ENCODE measurements at places on chromosomes 4 and X.

DNA sequence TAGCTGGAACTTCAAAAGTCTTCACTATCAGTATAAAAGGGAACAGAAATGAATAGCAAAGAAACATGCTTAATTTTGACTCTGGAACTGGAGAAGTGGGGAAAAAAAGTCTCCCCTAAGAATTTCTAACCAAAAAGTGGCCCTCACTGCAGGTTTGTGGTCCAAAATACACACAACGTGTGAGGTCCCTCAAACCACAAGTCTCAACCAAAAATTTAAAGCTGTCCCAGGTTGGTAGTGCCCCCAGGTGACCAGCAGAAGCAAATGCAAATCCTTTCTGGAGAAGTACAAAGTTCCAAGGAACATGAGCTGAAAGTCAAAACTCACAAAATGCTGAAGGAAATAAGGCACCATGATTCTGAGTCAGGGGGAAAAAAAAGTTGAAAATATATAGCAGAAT is 23.6 kb upstream of the VAMP7 start:
- DNase-seq: no peak

DNA sequence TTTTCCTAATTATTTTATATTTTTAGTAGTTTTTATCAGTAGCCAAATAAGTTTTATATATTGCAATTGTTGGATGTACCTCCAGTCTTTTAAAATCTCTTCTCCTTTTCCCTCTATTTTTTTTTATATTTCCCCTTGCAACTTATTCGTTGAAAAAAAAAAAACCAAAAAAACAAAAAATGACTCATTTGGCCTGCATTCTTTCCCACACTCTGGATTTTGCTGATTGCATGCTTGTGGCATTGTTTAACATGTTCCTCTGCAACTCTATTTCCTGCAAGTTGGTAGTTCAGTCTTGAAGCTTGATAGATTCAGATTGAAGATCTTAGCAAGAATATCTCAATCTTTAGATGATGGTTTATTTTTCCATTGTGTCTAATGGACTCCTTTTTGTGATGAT is 260.6 kb upstream of the BOD1L1 start:
- DNase-seq: no peak

DNA sequence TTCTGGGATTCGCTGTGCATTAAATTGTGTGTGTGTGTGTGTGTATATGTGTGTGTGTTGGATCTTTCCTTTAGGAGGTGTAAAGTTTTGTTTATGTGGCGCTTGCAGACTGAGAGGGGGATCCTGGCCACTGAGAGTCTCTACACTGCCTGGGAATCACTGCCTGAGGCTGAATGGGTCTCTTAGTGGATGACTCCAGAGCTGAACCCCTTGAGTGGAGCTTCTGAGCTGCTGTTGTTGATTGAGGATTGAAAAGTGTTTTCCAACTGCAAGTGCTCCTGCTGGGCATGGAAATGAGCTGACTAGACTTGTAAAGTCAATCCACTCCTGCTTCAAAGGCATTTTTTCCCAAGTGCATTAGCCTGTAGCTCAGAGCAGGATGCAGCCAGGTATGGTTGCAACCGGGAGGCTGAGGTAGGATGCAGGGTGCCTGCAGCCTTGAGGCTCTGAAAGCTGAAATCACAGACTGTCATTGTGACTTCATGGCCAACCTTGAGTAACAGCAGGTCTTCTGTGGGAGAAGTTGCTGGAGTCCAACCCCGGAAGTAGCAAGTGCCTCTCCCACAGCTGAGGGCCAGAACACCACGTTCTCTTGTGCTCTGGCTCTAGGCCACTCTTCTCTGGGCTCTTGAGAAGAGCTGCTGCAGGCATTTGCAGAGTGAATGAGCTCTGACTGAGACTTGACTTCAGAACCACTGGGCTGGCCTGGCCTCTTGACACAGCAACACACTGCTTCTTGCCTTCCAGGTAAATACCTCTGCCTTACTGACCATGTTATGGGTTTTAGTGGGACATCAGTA is at the start of gene TBX22:
Gene TBX22, plus strand, starts transcription at position 613 of the 800 bp plus-strand sequence. CDS start 7,517 bp downstream, outside the sequence.
- no peak for DNase-seq

GRCh38 chr4:84235126-84235944 is 263.8 kb downstream of the NKX6-1 start:
- no peak for DNase-seq

Measured in HuH-7 (cell line).